T-cell (primary cell): ENCODE measurements at places on chromosomes 13 and 19. TPM values are rescaled to one million over a fixed set of nuclear protein-coding genes. Genes with fewer than 3 reads are reported as not detected.

The MED26 gene
- 14.7 TPM for total RNA-seq

The PLPPR3 gene
- 0.36 TPM for total RNA-seq

The HSPH1 gene
- total RNA-seq = 54.9 TPM

The FAM83E gene
- 2.3 TPM for total RNA-seq

The CADM4 gene
- total RNA-seq = 0.61 TPM

The ZNF112 gene
- not detected for total RNA-seq

The ZNF534 gene
- total RNA-seq = not detected

The TNFSF13B gene
- total RNA-seq = 4.2 TPM

The KCNN4 gene
- 67.9 TPM for total RNA-seq

The ADPRHL1 gene
- 0.92 TPM for total RNA-seq

The CEACAM21 gene
- total RNA-seq = 40.3 TPM

The APLP1 gene
- total RNA-seq = 1.3 TPM

The ONECUT3 gene
- not detected for total RNA-seq

The SHISA7 gene
- total RNA-seq = not detected

The SPATA13 gene
- total RNA-seq = 108 TPM

The ZNF560 gene
- total RNA-seq = not detected

The FUT2 gene
- not detected for total RNA-seq

The RXFP2 gene
- total RNA-seq = not detected

The DENND1C gene
- 114 TPM for total RNA-seq

The ZNF606 gene
- total RNA-seq = 8.2 TPM

The CRTC1 gene
- total RNA-seq = 25.0 TPM

The HAUS8 gene
- total RNA-seq = 19.3 TPM

The SMG9 gene
- 50.3 TPM for total RNA-seq

The RGL3 gene
- total RNA-seq = 0.50 TPM

The DOHH gene
- 5.0 TPM for total RNA-seq

The ZNF480 gene
- 9.3 TPM for total RNA-seq

The FGF22 gene
- 3.9 TPM for total RNA-seq

The NRTN gene
- total RNA-seq = 1.6 TPM

The IGLON5 gene
- 0.10 TPM for total RNA-seq

The RTBDN gene
- not detected for total RNA-seq

The MBD3L2 gene
- not detected for total RNA-seq

The KIR2DL1 gene
- 0.28 TPM for total RNA-seq

The RPL18A gene
- 3,277 TPM for total RNA-seq

The OR10H1 gene
- not detected for total RNA-seq

The NR2F6 gene
- 5.6 TPM for total RNA-seq

The ZNF625 gene
- total RNA-seq = 1.2 TPM
